ENCODE measurements at places on chromosomes 2 and 18. TPM values are rescaled to one million over a fixed set of nuclear protein-coding genes. Genes with fewer than 3 reads are reported as not detected.

The DNER gene
- not detected for total RNA-seq

The VWA3B gene
- total RNA-seq: not detected

The IL1R1 gene
- 0.52 TPM for total RNA-seq

The ABCB11 gene
- not detected for total RNA-seq

The IL36G gene
- total RNA-seq: not detected

The SNED1 gene
- 1.5 TPM for total RNA-seq

DNA sequence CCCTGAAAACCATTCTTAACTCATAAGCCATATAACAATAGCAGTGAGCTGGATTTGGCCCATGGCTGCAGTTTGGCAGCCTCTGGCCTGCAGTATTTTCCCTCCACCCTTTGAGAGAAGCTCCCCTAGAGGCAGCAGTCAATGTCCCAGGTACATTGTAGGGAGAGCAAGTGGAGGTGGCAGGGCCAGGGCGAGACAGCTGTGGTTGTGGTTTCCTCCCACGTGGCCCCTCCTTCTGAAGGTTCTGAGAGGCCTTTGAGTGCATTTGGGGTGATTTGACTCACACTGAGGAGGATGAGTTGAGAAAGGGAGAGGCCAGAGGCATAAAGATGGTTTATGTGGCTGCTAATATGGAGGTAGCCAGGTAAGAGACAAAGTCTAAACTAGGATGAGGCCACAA lies 45.5 kb upstream of the LDAH start:
- DNase-seq: peak; percentile 62

DNA sequence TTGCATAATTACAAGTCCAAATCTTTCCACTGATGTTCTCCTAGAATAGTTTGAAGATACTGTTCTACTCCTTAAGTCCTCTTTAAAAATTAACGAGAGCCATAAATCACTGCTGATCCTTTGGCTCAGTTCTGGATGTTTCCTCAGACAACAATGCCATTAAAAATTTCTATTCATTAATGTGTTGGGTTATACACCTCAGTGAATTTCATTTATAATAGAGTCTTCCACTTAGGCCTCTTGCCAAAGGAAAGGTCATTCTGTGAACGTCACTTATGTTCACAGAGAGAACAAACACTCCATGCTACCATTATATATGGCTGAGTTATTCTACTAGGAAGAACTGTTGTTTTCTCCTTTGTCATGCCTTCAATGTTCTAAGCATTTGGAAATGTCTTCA lies 1472.3 kb upstream of the CELF4 start:
- DNase-seq: no peak

- no peak for DNase-seq
Measured at GRCh38 chr18:79275461-79275860, 120.3 kb upstream of the NFATC1 start.

- no peak for DNase-seq
Measured at GRCh38 chr18:42045346-42045745, 90.3 kb downstream of the PIK3C3 start.

DNA sequence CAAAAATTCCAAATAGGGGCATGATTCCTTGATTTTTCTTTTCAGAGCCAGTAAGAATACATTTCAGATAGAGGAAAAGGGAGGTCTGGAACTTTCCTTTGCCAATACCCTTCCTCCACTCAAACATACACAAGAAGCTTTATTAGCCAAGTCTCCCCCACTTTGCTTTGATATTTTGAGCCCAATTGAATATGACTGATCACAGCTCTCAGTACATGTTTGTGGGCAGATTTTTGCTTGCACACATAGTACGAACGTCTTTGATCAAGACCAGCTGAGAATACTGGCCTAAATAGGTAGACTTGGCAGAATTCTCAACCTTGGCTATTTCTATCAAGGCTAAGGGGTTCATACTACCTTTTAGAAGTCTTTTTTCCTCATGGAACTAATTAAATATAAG lies 148.8 kb upstream of the PGAP1 start:
- no peak for DNase-seq

DNA sequence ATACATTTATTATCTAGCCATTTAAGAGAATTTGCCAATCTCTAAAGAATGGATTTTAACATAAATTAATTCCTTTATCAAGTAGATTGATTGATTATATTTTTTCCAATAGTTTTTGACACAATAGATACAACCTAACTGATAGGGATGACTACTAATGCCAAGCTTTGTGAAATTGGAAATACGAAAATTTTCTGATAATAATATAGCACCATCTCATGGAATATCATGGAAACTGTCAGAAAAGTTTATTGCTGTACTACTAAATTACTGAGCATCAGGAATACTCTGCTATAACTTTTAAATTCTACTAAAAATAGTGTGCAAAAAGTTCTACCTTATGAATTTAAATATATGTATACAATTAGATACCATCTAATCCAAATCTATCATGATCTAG lies 101.8 kb upstream of the MAP2 start:
- DNase-seq: no peak

GRCh38 chr2:34305587-34305986 lies 706.5 kb upstream of the FAM98A start:
- no peak for DNase-seq

DNA sequence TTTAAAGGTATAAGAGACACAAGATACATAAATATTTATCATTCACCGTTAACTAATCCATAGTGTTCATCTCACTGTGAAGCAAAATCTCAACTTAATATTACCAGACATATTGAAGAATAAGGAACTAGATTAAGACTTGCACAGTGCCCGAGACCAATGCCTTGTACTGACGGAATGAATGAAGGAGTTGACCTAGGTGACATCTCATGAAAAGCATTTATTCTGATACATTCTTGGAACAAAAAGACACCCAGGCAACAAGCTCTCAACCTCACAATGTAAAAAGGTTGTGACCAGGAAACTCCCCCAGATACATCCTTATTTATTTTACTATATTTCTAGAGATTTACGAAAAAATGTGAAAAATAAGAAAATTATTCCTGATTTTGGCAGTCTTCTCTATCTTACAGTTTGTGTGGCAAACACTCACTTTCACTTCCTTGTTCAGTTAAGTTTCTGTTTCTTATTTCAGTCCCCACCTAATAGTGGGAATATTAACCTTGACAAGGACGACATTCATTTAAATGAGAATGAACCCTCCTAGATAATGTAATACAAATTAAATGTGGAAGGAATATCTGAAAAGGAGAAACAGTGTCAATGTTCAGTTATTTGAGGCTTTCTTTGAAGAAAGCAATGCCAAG lies 28.4 kb downstream of the M1AP start:
- DNase-seq: no peak

GRCh38 chr2:175468431-175469098 lies 287.1 kb upstream of the ATP5MC3 start:
- DNase-seq: no peak

DNA sequence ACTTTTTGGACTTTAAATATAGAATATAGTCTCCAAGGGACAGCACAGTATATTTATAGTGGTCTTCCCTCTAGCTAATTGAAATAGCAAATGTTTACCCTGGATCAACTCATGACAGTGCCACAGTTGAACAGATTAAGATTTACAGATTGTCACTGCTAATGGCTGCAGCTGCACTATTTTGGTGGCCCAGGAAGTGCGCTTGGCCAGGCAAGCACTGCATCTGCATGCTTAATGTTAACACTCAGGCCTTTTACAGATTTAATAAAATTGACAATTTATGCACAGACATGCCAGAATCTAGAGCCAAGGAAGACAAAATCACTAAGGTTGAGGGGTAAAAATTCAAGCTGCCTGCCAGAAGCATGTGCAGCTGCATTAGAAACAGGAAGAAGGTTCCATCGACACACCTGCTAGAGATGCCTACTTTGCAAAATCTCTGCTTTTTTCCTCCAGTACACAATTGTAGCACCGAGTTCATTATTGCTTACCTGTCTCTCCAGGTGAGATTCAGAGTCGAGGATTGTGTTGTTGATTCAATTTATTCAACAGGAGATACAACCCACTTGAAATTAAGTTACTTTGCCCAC lies 1042.3 kb upstream of the NRXN1 start:
- no peak for DNase-seq

DNA sequence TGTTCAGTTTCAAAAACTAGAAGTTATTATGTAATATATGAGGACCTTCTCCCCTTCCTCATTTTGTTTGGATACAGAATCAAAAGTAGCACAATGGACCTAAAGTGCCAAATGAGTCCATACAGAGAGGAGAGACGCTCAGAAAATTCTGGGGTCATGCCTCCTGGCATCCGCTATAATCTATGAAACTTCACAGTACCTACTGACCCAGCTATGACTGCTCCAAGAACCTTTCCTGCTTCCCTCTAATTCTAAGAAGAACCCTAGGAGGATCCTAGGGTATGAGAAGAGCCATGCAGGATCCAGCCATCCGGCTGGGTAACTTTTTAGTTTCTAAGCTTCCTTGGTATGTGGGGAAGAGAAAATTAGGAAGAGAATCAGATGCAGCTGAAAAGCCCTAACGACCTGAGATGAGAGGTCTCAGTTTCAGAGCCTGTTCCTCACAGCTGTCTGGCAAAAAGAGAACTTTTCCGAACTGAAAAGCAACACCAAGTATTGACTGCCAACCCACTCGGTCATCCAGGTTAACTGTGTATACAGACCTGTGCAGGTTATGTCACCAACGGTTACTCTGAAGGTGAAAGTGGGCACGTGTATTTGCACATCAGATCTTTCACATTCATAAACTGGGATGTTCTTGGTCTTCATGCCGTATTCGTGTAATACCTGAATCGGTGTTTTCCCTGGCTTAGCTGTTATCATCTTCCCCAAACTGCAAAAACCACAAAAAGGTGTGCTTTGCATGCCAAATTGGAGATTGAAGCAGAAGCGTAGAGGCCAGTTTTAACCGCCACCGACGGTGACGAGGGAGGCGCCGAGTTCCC lies 1.1 kb downstream of the PRKRA start:
- DNase-seq: no peak

DNA sequence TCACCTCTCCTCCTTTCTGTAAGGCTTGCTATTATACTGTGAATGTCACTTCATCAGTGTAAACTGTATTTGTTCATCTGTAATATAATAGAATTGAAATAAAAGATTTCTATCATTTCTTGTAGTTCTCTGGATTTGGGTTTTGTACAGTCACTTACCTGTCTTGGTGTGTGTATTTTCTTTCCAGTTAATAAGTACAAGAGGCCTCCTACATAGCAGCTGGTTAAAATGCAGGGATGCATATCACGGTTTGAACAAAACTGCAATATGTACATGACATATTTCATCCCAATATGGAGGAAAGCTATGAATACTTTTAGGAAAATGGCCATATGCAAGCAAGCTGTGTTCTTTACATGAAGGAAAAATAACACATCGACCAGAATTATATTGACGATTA lies 5.4 kb upstream of the STAT1 start:
- DNase-seq: no peak

DNA sequence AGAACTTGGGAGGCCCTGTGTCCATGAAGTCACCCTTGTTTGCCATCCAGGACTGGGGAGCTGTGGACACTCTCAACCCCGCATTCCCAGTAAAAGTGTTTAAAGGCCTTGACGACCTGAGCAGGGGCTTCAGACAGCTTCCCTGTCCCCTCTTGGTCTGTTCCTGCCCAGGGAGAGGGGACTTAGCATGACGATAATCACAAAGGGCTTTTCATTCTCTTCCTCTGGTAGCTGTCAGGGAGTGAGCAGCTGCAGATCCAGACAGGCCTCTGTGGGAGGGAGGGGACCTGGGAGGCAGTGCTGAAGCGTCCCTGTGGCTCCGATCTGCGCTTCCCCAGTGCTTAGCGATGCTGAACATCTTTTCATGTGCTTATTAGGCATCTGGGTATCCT lies 77.8 kb upstream of the HS6ST1 start:
- DNase-seq: no peak

DNA sequence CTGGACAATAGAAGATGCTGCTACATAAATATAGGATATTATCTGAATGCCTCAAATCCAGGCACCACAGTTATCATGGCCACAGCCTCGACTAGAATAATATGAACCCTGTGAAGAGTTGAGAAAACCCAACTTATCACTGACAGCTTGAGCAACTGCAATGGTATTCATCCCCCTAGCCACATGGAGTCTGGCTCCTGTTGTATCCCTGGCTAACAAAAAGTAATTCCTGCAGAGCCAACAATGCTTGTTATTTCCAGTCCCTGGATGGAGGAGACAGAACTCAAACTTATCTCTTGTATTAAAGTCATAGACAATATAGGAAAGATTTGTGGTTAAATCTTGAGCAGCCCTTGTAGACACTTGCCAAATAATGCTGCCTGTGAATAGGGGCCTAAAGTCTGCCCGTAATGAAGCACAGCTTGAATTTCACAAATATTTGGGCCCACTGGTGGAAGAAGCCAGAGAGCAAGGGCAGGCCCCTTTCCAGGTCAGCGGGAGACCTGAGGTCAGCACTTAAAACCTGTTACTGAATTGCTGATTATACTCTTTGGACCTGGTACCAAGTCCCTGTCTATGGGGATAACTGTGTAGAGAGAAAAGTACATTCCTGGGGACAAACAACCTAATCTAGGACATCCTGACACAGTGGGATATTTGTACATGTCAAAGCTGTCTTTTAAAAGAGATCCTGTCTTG lies 28.4 kb upstream of the SUCLG1 start:
- DNase-seq: no peak

GRCh38 chr2:95010718-95011117 lies 14.8 kb upstream of the MAL start:
- DNase-seq: no peak

GRCh38 chr2:241598061-241598460 lies 38.9 kb downstream of the THAP4 start:
- DNase-seq: no peak

GRCh38 chr18:44568986-44569385 lies 111.7 kb upstream of the SETBP1 start:
- no peak for DNase-seq

DNA sequence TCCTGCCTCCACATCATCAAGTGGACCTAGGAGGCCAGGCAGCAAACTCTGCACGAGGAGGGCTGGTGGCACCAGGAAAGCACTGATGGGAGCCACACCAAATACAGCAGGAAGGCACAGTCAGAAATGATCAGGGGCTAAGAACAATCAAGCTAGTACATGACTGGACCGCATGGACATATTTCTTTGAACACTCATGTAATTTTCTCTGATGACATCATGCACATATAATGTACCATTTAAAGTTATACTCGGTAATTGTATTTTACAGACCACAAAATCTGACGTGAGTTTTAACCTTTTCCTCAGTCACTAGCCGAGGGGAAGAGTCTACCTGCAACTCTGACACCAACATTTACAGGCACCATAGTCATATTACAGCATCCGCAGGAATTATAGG lies 76.7 kb downstream of the XDH start:
- DNase-seq: no peak

GRCh38 chr2:24657818-24658217 lies 135.4 kb downstream of the PTRHD1 start:
- no peak for DNase-seq

DNA sequence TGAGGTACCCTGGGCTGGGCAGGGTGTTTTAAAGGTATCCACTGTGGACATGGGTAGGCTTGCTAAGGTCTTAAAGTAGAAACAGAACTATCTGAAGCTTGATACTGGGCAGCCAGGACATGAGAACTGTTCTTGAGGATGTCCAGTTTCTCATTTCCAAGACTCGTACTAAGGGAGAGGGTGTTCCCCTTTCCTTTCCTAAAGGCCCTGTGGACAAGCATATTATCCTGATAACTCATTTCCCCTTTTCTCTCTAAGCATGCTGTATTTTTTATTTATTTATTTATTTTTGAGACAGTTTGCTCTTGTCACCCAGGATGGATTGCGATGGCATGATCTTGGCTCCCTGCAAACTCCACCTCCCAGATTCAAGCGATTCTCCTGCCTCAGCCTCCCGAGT lies 273.6 kb downstream of the PRKCE start:
- DNase-seq: no peak

All from activated T-helper 2 cell treated with anti-CD3 and anti-CD28 coated beads, Interferon-gamma antibody, Interleukin-2, Interleukin-4, amounts not matched to agents 10 μg/mL and 5 μg/mL and 100 μg/mL, durations not matched to agents 14 hours and 24 hours and 36 hours (primary cell).